Activated CD4-positive, alpha-beta T cell treated with anti-CD3 and anti-CD28 coated beads for 36 hours (primary cell): ENCODE measurements at places on chromosomes 2 and 18.

DNA sequence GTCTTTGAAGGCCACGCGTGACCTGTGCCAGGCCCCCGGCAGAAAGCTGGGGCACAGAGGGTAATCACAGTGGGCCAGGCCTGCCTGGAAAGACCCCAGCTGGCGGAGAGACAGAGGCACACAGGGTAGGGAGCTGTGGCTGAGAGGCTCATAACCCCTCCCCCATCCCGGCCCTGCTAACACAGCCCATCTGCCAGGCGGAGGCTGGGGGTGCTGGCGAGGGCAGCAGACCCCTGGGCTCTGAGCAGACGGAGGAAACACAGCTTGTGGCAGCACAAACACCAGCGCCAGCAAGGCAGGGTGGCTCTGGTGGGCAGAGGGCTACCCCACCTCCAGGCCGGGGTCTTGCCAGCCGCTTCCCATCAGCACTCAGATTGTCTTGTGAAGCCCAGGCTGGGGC is 19.0 kb downstream of the HS6ST1 start:
- DNase-seq: no peak

GRCh38 chr2:235917506-235917905 is 250.7 kb downstream of the GBX2 start:
- DNase-seq: no peak

GRCh38 chr18:2898186-2898640 is 51.4 kb downstream of the EMILIN2 start:
- DNase-seq: no peak

DNA sequence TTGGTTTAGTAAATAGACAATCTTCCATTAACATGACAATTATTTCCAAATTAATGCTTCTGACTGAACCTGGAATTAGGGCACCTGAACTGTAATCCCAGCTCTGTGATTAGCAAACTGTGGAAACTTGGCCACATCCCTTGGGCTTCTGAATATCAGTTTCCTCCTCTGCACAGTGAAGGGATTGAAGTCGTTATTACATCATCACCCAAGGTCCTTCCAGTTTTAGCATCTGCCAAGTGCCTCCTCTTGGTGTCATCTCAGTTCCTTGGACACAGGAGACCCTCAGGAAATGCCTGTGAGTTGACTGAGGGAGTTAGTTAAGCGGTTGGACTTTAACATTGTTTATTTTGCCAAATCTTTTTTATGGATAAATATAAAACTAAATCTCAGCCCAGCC is 64.8 kb downstream of the MOGAT1 start:
- no peak for DNase-seq

DNA sequence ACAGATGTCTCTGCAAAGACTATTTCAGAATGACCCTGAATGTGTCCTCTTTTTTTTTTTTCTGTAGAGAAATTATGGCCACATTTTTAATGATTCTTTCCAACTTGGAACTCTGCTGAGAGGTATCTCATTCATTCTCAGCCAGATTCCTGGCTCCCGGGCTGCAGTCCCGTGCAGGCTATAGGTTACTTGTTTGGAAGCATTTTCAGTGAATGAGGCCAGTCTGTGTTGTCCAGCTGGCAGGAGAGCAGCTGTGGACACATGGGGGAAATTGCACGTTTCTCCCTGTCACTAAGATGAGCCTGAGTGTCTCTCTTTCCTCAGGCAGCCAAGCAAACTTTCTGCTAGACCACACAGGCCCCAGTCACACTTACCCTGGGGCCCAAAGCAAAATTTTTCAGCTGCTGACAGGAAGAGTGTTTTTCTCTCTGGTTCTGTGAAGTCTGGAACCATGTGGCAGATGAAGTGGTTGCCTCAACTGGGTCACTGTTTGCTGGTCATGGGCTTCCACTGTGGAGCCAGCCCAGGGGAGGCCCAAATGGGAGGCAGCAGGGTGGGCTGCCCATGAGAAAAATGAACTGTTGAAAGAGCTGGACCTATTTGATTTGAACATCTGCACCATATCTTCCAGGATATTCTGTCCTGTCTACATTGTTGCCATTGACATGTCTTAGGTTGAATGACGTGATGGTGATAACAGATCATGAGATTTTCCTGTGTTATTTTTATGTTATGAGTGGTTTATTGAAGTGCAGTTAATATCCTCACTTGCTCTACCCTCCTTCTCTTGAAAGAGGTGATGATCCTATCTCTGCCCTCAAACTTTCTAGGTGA is 431.2 kb downstream of the LPIN1 start:
- peak; percentile 19 for DNase-seq

DNA sequence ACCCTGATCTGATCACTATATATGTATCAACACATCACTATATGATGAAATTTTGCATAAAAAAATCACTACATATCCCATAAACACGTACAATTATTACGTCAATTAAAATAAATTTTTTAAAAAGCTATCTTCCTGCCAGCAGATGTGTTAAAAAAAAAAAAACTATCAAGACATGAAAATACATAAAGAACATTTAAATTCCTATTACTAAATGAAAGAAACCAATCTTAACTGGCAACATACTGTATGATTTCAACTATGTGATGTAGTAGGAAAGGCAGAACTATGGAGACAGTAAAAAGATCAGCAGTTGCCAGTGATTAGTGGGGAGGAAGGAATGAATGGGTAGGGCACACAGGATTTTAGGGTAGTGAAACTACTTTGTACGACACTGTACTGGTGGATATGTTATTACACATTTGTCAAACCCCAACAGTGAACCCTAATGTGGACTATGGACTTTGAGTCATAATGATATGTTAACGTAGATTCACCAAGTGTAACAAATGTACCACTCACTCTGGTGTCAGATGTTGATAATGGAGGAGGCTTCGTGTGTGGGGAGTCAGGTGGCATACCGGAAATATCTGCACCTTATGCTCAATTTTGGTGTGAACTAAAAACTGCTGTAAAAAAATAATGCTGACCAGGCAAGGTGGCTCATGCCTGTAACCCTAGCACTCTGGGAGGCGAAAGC is 27.4 kb downstream of the USP34 start:
- DNase-seq: no peak

GRCh38 chr2:25851740-25852503 is 26.4 kb downstream of the ASXL2 start:
- peak; percentile 38 for DNase-seq

DNA sequence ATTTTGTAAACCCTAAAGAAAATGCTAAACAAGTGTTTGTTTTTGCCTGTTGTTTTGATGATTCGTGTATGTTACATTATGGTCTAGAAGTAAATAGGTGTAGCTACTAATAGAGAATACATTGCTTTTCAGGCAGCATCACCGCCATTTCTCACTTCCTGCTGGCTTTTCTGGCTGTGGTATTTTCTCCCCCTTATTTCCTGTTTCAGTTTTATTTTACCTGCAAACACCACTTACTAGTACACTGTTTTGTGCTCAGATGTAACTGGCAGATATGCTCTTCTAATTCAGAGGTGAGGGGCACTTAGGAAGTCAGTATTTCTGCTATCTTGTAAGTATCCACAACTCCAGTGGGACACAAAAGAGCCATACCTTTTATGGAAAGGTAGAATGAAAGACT is 38.1 kb upstream of the SLC3A1 start:
- peak; percentile 33 for DNase-seq

- DNase-seq: no peak
Measured at GRCh38 chr18:23105581-23106219, 29.6 kb upstream of the CABLES1 start.

- no peak for DNase-seq
Measured at GRCh38 chr2:220353897-220354296, 726.5 kb downstream of the SLC4A3 start.

- DNase-seq: no peak
Measured at GRCh38 chr2:72109904-72110303, 37.8 kb downstream of the CYP26B1 start.

- no peak for DNase-seq
Measured at GRCh38 chr2:40396124-40396523, 55.8 kb downstream of the SLC8A1 start.

DNA sequence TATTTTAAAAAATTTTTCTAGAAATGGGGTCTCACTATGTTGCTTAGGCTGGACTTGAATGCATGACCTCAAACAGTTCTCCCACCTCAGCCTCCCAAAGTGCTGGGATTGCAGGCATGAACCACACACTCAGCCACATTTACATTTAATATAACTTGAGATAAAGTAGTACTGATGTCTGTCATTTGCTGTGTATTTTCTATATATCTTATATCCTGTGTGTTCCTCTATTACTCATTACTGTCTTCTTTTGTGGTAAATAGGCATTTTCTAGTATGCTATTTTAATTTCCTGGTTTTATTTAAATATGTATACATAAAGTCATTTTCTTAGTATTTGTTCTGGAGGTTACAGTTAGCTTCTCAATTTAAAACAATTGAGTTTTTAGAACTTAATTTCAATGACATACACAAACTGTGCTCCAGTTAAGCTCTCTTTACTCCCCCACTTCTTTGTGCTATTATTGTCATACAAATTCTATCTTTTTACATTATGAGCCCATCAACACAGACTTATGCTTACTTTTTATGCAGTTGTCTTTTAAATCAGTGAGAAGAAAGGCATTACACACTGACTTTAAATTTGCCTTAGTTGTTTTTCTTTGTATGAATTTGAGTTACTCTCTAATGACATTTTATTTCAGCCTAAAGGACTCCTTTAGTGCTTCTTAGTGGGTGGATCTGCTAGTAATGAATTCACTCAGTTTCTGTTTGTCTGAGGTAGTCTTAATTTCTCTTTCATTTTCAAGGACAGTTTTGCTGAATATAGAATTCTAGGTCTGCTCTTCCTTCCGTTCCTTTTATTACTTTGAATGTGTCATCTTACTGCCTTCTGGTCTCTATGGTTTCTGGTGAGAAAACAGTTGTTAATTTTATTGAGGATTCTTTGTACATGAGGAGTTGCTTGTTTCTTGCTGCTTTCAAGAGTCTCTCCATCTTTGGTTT is 6.2 kb upstream of the INPP4A start:
- DNase-seq: no peak

DNA sequence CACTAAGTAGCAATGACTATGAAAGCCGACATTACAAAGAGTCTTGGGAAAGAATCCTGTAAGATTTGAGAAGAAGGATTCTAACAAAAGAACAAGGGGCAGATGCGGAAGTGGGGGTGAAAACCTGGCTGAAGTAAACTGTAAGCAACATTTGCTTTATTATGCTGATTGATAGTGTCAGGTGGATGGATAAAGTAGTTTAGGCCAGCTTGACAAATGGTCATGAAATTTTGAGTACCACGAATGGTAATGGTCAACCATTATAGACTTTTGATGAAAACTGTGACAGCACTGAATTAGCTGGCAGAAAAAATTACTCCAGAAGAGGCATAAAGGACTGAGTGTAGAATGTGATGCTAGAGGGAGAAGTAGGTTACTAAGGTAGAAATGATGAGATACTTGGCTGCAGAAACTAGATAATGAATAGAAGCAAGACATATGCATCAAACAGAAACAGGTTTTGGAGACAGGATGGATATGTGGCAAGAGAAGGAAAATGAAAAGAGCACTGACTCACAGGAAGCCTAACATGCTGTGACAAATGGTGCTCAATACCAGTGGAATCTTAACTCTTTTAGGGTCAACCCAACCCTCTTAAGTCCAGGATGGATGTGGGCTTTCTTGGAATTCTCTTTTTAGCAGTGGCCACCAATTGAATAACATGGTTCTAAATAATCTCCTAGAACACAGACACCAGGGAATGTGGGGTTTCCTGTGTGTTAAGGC is 6.8 kb downstream of the THUMPD2 start:
- DNase-seq: no peak

DNA sequence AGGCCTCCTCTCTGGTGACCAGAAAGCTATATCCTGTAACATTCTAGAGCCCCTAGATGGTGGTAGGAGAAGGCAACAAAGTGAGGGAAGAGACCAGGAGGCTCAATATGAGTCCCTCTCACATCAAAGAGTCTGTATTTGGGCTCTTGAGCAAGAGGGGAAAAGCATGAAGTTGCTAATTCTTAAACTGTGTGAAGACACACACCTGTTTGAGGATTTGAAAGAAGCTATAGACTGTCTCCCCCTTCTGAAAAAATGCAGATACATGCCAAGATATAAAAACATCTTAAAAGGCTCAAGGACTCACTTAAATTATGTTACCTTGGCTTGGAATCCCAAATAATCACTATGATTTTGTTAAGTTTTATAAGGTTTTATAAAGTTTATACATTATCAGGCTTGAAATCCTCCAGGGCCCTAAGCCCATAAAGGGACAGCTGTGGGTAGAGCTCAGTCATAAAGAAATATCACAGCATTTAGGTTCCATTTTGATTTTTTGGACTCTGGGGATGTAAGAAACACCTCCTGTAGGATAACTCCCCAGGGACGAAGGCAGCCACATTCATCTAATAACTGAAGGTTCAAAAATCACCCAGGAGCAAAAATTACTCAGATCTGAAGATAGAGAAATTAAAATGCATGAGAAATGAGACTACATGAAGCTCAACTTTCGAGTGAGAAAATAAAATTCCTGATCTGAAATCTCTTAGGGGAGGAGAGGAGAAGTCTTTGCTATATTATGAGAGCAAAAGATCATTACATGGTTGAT is 136.1 kb upstream of the LGALSL start:
- no peak for DNase-seq

GRCh38 chr2:15107137-15107536 is 454.0 kb downstream of the NBAS start:
- DNase-seq: no peak

GRCh38 chr2:82527124-82527523 is 1932.0 kb downstream of the SUCLG1 start:
- DNase-seq: no peak

- DNase-seq: no peak
Measured at GRCh38 chr18:32086881-32087280, 4.8 kb upstream of the RNF138 start.

DNA sequence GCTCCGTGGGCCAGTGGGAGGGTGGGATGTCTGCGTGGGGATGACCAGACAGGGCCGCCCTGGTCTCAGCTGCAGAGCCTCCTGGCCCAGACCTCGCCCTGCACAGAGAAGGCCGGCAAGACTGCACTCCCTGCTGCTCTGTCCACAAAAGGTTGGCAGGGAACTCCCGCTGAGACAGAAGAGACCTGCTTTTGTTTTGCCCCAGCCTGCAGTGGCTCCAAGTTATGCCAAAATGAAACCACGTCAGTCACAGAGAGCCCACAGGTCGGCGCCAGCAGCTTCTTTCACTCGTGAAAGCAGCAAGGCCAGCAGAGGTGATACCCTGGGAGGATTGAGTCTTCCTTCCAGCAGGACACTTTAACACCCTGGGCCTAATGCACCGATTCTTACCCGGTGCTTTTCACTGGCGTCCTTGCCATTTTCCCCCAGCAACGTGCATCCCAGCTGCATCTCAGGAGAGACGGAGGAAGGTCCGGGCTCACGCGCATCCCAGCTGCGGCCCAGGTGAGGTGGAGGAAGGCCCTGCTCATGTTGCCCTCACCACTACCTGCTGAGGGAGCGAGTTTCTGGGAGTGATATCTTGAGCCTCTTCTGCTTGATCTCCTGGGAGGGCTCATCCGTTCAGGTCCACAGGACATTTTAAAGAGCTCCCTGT is 22.1 kb upstream of the CTDP1 start:
- no peak for DNase-seq

- DNase-seq: no peak
Measured at GRCh38 chr2:168731616-168732015, 70.8 kb upstream of the NOSTRIN start.

- no peak for DNase-seq
Measured at GRCh38 chr2:29480426-29480825, 365.2 kb downstream of the CLIP4 start.
